ENCODE measurements at places on chromosomes 7 and 10.

DNA sequence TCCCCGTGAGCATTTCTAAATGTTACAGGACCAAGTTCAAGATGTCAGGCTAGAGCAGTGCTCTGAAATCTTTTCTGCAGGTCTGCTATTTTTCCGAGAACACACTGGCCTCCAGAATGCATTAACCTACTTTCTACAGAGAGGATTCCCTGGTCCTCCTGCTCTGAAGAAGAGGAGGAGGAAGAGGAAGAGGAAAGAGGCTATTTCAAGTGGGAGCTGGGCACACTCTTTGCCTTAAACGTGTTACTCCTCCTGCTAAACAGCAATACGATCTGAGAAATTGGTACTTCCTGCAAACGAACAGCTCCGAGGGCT, 157.4 kb downstream of the FRMD4A start:
- no peak for DNase-seq

GRCh38 chr10:63935705-63936104, 414.5 kb downstream of the REEP3 start:
- no peak for DNase-seq

- no peak for DNase-seq
These were observed 462.5 kb upstream of the IGFBP3 start for GRCh38 chr7:46383605-46384004.

GRCh38 chr10:126465771-126466170, 77.5 kb upstream of the ADAM12 start:
- no peak for DNase-seq

GRCh38 chr7:33039257-33039902, 23.2 kb downstream of the NT5C3A start:
- DNase-seq: no peak

DNA sequence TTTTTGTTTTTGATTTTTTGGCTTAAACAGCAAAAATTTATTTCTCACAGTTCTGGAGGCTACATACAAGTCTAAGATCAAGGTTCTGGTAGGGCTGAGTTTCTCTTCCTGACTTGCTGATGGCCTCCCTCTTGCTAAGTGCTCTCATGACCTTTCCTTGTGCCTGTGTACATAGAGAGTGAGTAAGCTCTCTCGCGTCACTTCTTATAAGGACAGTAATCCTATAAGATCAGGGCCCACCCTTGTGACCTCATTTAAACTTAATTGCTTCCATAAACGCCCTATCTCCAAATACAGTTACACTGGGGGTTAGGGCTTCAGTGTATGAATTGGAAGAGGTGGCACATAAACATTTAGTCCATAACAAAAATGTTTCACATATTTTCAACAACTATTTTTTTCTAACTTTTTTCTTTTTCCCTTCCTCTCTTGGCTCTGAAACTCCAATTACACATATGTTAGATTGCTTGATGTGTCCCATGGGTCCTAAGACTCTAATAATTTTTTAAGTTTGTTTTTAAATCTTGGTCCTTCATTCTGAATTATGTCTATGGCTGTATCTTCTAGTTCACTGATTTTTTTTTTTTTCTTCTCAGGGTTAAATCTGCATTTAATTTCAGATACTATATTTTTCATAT, 149.8 kb downstream of the HBP1 start:
- DNase-seq: no peak

DNA sequence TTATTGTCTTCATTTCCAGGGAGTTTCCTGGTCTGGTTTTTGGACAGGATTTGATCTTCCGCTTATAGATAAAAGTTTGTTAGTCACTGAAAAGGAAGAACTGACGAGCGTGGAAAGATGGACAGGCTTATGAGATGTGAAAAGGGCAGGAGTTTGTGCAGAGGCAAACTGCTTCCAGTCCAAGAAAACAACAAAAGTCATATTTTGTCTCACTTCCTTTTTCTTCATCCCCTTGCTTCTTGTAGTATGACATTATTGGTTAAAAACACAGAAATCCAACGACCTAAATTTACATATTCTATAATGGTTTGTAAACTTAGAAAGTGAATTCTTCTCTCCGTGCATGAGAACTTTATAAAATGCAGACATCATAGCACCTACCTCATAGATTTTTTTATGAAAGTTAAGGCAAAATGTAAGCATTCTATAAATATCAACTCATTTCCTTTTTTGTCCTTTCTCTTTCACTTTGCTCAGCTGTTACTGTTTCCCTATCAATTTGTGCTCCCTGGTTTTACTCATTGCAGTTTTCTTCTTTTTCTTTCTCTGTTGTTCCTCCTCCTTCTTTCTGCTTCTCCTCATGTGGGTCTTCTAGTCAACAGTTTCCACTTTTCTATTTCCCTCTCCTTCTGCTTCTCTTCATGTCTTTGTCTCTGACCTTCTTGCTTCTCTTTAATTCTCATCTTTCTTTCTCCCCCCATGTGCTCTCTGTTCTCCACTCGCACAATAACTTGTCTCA, 370.2 kb downstream of the ARL4A start:
- DNase-seq: no peak

DNA sequence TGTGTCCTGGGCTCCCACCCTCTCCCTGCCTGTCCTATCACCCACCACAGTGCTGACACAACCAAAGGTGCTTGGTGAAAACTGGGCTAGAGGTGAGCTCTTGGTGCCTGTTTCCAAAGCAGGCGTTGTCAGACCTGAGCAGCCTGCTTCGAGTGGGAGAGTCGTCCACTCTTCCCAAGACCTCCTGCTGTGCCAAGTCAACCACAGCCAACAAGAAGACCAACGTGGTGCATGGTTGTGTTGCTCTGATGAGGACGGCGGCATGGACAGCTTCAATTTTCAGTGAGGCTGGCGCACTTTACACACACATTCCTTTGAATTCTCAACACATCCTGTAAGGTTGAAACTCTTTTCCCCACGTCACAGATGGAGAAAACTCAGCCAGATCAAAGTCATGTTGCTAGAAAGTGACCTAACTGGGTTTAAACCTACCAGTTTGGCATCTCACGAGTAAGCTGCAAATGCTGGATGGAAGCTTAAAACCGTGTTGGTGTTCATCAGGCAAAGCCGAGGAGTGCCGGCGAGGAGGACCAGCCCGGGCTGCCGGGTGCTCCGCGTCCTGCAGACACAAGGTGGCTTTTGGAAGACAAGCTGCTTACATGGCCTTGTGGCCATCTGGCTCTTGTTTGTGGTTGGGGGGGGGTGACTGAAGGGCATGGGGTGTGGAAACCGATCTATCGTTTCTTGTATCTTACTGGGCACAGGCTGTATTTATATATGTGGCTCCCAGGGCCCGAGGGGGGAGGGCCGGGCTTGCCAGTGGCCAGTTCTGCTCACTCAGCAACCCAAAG, 39.3 kb downstream of the INSIG1 start:
- no peak for DNase-seq
